ENCODE measurements at places on chromosomes 6 and 20.

DNA sequence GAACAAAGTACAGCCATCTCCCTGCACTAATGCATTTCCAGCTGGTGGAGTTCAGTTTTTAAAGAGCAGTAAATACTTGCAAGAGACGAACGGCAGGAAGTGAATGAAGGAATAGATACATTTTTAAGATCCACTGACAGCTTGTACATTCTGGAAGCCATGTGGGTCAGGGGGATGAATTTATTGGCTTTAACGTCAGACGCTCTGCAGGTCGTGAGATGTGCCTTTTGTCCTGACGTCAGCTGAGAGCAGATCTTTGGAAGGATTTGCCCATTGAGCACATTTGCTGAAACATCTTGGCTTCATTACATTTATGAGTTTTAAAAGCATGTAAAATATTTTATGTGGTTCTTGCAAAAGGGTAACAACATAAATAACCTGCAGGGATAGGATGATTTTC, 29.5 kb upstream of the SALL4 start:
- no peak for DNase-seq

DNA sequence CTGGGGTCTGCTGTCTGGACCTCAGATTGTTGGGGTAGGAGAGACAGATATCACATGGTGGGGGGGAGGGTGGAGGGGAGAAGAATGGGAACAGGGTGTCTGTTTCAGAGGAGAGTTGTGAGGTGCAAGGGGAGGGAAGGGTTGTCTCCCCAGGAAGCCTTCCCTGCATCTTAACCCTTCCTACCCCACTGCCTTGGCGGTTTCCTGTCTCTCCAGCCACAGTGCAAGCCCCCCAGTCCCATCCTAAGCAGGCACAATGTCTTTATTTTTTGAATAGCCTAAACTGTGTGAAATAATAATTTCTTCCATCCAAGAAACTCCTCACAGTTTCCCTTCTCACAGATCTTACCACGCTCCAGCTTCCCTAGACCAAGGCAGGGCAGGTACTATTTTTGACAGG, 3.5 kb downstream of the FOXP4 start:
- no peak for DNase-seq

DNA sequence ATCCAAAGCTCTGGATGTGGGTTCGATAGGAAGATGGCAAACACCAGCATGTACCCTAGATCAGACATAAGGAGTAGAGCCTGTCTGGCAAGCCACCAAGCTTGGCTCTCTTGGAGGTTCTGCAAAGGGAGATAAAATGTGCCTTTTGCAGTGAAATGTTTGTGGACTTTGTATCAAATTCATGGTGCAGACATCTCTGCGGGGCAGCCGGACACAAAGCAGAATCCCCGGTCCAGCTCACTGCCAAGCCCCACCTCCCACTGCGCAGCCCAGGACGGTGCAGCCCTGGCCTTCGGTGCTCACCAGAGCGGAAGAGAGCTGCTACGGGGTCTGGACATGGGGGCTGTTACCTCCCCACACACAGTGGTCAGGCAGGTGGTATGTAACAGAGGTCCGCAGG, 333.6 kb upstream of the JARID2 start:
- DNase-seq, result no peak

DNA sequence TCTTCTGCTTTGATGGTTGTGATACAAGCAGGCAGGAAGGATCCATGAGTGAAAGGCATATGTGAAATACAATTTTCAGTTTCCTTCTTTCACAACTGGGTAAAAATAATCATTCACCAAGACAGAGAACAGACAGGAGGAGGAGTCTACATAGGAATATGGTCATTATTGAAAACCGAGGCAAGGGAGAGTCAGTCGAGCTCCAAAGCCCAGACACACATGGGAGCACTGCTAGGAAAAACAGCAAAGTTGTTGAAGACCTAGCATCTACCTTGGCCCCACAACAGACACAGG, 260.6 kb downstream of the ERMARD start:
- no peak for DNase-seq

- no peak for DNase-seq
These were observed 491.8 kb downstream of the BTBD3 start for GRCh38 chr20:12409501-12409900.
